Stimulated activated CD8-positive, alpha-beta memory T cell treated with anti-CD3 and anti-CD28 coated beads, Interleukin-15, amount 100 ng/mL, for 24 hours (primary cell): ENCODE measurements at places on chromosomes 7 and 10.

DNA sequence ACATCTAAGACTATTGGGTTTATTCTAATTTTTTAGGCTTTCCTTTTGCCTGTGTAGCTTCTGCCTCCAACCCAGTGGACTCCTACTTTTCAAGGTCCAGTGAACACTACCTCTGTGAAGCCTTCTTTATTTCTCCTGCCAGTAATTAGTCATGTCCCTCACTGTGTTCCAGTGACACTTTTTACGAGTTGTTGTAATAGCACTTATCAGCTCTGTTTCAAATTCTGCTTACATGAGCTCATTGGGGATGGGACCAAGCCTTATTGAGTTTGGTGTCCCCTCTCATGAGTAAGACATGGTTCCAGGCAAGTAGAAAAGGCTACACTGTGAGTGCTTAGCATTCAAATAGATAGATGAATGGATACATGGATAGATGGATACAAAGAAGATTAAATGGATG lies 184.6 kb downstream of the HIBADH start:
- DNase-seq, result no peak

GRCh38 chr7:115409682-115410433 lies 488.0 kb downstream of the MDFIC start:
- DNase-seq, result no peak

- no peak for DNase-seq
Observed at GRCh38 chr10:320771-321170, 185.5 kb downstream of the ZMYND11 start.

GRCh38 chr7:95481271-95482165 lies 4.2 kb upstream of the ASB4 start:
- DNase-seq, result no peak

- DNase-seq, result no peak
Observed at GRCh38 chr7:150811-151221, 41.6 kb upstream of the FAM20C start.

GRCh38 chr7:112238852-112239610 lies 32.5 kb downstream of the ZNF277 start:
- DNase-seq, result no peak

- DNase-seq, result no peak
Observed at GRCh38 chr7:83148776-83149175, 13.9 kb downstream of the PCLO start.

- no peak for DNase-seq
Observed at GRCh38 chr7:152709287-152710152, 33.6 kb upstream of the XRCC2 start.

DNA sequence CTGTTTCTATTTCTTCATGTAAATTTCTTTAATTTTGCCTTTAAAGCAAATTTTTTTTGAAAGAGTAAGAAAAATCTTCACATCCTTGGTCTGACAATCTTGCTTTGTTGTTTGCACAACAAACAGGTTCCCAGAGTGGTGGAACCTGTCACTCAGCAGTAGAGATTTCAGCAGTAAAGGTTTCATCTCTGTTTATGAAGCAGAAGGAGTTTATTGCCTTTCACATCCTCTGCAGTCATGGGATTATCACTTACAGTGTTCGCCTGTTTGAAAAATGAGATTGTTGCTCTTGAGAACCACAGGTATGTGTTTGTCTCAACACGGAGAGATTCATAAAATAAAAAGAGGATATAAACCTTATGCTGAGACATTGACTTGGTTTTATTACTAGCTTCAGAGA lies 342.6 kb downstream of the IPMK start:
- no peak for DNase-seq

DNA sequence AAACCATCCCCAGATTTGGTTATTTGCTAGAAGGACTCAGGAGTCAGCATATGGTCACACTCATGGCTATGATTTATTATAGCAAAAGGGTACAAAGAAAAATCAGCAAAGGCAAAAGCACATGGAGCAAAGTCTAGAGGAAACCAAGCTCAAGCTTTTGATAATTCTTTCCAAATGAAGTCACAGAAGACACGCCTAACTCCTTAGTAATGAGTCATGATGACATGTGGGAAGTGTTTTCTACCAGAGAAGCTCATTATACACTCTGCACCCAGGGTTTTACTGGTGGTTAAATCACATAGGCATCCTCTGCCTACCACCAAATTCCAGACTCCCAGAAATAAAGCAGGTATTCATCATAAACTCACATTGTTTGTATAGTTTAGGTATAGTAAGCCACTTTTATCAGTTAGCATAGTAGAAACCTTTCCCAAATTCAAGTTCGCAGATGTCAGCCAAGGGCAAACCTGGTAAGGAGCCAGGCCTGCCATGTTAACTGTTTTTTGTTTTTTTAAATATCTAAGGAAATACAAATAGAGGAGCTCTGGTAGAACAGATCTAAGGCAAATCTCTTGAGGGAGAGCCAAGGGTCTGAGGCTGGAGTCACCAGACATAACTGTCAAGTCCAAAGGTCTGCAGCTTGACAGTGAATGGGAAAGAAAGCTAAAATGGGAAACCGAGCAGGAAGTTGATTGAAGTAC lies 15.4 kb upstream of the HIBADH start:
- DNase-seq, result no peak

- no peak for DNase-seq
Observed at GRCh38 chr10:62442006-62442405, 67.8 kb downstream of the ZNF365 start.

- DNase-seq, result no peak
Observed at GRCh38 chr7:36207451-36208291, 54.6 kb downstream of the EEPD1 start.

GRCh38 chr10:117248750-117249465 lies 8.0 kb downstream of the SLC18A2 start:
- no peak for DNase-seq

DNA sequence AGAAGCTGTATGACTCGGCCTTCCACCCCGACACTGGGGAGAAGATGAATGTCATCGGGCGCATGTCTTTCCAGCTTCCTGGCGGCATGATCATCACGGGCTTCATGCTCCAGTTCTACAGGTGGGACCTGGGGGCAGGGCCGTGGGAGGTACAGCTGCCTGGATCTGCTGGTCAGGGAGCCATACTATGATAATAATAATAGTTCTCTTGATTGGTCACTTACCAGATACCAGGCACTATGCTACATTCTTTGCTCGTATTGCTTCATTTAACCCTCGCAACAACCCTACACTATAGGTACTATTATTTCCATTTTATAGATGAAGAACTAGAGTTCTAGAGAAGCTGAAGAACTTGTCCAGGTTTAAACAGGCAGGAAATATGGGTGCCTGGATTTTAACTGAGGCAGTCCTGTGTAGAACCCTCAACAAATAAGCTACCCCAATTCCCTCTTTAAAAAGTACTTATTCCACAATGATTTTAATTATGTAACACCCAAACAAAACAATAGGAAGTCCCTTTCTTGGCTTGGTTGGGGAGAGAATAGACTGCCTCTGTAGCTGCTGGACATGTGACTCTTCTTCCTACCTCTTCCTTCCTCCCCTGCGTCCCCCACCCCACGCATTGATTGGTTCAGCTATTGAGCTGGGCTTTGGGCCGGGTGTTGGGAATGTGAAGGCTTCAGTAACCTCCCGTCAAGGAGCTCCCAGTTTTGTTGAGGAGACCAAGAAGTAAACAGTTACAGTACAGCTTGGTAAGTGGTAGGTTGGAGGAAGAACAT lies 12.8 kb downstream of the SFXN2 start:
- no peak for DNase-seq

DNA sequence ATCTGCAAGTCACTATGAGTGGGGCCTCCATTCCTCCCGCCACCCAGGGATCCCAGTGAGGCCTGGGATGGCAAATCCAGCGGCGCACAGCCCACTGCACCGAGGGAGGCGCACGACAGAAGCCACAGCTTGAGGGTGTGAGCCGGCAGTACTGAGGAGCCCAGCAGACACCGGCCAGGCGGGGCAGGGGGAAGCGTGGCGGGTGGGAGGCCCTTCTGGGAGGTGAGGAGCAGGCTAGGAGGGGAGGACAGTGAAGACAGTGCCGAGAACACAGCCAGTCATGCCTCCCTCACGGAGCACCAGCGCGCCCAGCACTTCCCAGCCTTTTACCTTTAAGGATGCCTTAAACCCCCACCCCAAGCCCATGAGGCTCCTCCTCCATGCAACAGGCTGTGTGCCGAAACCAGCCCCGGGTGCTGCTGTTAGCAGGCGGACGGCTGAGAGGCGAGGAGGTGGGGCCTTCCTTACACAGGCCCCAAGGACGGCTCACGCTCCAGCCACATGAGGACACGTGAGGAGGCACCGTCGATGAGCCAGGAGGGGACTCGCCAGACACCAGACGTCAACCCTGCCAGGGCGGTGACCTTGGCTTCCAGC lies 258.5 kb downstream of the PTPRN2 start:
- no peak for DNase-seq

DNA sequence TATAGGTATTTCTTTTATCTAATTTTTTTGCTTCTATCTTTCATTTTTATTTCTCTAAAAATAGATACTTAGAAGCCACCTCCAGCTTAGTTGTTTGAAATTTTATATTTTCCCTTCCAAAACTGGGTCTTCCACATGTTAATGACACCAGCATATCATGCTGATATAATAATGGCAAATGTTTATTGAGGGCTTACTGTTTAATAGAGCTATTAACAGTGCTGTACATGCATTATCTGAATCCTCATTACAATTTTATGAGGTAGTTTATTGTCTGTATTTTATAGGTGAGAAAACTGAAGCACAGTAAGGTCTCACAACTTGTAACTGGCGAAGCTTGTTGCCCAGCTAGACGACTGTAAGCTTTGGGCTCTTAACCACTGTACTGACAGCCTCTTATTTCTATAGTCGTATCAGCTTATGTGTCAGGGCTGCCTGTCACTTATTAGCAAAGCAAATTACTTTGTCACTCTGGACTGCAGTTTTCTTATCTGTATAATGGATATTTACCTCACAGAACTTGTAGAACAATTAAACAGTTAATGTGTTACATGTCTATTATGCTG lies 51.2 kb downstream of the ANKIB1 start:
- no peak for DNase-seq

- no peak for DNase-seq
Observed at GRCh38 chr10:13943735-13944398, 357.1 kb downstream of the PRPF18 start.

DNA sequence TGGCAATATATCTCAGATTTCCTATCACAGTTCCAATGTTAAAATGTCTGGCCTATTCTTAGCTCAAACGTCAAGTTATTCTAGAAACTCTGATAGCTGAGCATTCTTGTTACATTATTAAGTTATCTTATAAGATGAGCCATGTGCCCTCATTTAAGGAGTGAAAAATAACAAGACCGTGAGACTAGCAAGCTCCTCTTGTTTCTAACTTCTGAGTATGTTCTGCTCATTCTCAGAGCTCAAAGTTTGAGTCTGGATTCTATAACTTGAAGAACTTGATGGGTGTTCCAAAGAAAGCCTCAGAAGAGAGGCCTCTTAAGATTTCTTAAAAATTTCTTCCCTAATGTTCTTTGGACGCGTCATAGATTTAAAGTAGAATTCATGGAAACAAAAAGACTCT lies 215.2 kb downstream of the HTR7 start:
- DNase-seq, result no peak

DNA sequence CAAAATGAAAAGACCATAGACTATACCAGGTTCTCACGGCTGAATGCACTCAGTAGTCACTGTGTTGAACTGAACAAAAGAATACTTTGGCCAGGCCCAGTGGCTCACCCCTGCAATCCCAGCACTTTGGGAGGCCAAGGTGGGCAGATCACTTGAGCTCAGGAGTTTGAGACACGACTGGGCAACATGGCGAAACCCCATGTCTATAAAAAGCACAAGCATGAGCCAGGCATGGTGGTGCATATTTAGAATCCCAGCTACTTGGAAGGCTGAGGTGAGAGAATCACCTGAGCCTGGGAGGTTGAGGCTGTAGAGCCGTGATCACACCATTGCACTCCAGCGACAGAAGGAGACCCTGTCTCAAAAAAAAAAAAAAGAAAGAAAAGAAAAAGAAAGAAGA lies 12.5 kb downstream of the SFXN4 start:
- no peak for DNase-seq

DNA sequence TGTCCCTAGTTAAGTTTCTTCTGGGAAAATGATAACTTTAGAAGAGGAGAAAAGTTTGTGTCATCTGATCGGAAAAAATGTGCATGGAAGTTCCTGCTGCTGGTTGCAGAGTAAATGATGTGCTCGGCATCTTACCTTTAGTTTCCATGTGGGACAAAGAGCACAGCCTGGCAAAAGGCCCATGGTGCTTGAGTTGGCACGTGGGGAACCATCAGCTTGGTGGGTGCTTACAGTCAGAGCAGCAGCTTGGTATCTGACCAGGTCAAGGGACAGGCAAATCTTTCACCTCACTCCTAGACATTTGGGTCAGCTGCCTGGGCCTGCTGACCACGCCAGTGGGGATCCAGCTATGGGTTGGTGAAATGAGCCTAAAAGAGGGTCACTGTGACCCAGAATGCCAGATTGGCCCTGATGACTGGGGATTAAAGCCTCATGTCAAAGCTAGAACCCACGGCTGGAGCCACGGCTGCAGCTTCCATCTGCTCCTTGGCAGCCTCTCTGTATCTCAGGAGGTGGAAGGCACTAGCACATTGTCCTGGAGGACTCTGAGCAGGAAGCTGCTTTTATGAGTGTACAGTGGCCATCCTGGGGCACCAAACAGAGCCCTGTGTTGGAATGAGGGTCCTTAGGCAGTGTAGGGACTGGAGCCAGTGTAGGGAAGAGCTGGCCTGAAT lies 24.7 kb downstream of the VWC2 start:
- DNase-seq, result no peak

- no peak for DNase-seq
Observed at GRCh38 chr10:110502851-110503301, 5.2 kb downstream of the DUSP5 start.

DNA sequence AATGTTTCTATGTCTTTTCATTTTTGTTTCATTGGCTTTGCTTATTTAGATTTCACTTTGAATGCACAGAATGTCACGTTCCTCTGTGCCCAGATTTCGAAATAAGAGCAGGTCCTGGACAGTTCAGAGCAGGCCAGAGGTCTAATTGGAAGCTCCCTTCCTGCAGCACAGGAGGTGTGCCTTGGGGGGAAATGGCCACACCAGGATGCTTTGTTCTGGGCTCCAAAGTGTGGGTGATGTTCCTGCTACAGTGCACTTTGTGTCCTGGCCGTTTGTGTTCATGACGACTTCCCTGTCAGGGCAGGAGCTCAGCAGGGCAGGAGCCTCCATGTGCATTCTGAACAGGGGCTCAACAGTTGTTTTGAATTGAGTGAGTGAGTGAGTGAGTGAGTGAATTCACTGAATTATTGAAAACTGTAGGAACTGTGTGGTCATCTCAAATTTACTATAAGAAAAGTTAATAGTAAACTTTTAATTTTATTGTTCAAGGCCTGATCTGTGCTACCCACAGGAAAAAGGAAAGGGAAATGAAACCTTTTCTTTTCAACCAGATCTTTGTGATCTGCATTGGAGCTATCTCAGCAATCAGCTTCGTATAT lies 109.5 kb upstream of the GJD4 start:
- DNase-seq, result no peak

DNA sequence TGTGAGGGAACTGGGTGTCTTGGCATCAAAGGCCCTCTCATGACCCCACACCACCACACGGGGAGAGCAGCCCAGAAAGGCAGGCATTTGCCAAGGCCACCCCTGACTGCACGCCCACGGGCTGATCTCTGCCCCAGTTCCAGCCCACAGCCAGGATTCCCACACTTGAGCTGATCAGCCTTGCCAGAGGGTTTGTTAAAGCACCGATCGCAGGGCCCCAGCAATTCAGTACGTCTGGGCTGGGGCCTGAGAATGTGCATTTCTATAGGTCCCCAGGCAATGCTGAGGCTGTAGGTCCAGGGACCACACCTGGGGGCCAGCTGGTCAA lies 103.9 kb downstream of the TNS3 start:
- no peak for DNase-seq
